Activated CD8-positive, alpha-beta memory T cell treated with anti-CD3 and anti-CD28 coated beads, Interleukin-2, amount 50 U/mL, for 4 hours (primary cell): ENCODE measurements at places on chromosomes 5 and 9.

GRCh38 chr9:73270967-73271721, 119.5 kb downstream of the ANXA1 start:
- no peak for DNase-seq

- DNase-seq, result no peak
These were observed 1.7 kb upstream of the HBEGF start for GRCh38 chr5:140348104-140348503.

- DNase-seq, result peak; percentile 73
These were observed 79.2 kb upstream of the IL7R start for GRCh38 chr5:35777358-35778087.

GRCh38 chr9:35606138-35606504, 1.1 kb downstream of the TESK1 start:
- no peak for DNase-seq

GRCh38 chr5:167671176-167671575, 620.3 kb upstream of the WWC1 start:
- DNase-seq, result no peak

DNA sequence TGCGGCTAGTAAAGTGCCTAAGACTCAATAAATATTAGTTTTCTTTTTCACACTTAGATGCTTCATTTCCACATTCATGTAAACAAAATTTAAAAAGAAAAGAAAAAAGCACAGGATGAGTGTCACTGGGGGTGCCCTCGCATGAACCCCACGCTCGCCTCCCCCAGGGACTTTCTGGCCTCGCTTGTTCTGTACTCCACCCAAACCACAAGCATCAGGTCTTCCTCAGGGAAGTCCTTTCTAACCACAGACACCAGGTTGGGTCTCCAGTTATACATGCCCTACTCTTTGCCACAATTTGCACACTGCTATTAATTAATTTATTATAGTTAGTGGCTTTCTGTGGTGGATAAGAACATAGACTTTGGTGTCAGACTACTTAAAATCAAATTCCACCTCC, 92.4 kb downstream of the RORB start:
- DNase-seq, result no peak

DNA sequence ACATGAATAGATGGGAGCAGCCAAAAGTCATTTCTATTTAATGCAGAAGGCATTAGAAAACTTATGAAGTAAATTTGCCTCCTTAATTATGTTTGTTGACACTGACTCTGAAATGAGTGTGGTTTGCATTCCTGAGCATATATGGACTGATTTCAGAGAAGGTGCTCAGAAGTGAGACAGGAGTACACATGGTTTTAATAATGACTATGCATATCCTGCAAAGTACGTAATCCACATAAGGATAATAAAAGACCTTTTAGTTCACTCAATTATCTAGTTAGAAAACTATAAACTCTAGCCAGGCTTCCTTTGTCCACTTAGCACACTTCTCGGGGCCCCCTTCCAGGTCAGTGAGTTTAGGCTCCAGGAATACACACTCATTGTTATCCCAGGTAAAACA, 75.7 kb upstream of the SNX2 start:
- DNase-seq, result no peak
